HFF-Myc (cell line): ENCODE measurements at places on chromosomes 5 and 9.
A peak's percentile ranks its signal among the peaks of the same experiment; 100 is the strongest.

- no peak for DNase-seq
Measured at GRCh38 chr5:6704361-6704851, 8.8 kb upstream of the TENT4A start.

GRCh38 chr9:135014311-135015010 lies 73.0 kb upstream of the OLFM1 start:
- no peak for DNase-seq

GRCh38 chr9:99748266-99748665 lies 73.4 kb upstream of the NR4A3 start:
- DNase-seq = no peak

DNA sequence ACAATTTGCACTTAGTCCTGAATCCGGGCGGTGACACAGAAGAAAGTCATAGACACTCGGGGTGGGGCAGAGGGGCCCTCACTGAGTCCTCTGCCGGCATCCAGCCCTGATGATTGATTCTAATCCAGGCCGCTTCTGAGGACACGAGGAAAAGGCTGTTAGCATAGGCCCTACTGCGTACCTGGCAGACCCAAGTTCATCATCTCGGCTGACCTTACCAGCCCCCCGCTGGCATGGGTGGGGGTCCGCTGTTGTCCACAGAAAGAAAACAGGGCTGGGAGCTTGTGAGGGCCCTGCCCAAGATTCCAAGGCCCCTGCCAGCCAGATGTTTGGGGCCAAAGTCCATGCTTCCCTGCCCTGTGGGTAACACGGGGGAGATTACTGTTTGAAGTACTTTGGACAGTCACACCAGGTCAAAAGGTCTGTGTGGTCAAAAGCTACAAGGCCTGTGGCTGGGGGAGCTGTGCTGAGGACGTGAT lies 24.5 kb downstream of the ERGIC1 start:
- DNase-seq = no peak

- DNase-seq = no peak
Measured at GRCh38 chr9:93681269-93682154, 105.1 kb downstream of the PHF2 start.

DNA sequence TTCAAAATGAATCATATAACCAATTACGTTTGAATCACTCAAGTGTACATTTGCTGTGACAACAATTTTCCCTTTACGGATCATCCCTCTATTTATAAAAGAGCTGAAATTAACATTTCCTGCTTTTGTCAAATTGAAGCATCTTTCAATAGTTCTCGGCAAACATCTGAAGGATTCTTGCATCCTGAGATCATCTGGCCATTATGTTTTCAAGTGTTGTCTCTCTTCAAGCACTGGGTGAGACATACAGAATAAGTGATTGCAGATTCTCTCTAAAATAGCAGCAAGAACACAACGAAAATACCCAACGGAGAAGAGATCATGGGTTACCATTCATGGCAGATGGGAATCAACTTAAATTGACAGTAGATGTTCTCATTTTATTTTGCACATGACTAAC lies 283.4 kb upstream of the GRAMD2B start:
- peak; percentile 71 for DNase-seq

DNA sequence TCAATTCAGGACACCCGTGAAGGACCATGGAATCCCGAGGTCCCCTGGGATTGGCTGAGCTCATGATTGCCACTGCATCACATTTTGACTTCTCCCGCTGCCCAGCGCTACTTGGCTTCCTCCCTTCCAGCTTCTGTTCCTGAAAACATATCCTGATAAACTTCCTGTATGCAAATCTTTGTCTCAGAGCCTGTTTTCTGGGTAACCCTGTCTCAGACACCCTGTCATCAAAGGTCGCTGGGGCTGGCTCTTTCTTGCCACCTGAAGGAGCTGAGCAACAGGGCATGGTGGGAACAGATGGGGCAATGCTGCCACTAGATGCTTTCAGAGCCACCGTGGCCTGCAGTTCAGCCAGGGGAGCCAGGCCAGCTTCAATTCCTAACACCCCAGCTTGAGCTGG lies 154.3 kb upstream of the TBC1D2 start:
- no peak for DNase-seq

DNA sequence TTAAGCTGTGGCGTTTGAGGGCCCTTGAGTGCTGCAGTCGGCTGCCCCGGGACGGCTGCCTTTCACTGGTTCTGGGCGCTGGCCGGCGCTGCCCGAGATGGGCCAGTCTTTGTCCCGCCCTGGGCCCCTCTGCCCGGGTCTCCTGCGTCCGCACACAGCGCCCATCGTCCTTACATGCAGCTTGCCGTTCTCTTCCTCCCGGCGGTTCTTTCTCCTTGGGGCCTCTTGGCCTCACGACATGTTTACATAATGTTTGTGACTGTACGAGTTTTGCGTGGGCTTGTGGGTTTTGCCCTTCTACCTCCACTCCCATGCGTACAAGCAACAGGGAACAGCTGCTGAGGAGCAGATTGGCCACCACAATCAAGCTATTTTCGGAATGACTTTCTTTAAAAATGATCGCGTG lies 618 bp downstream of the TNPO1 start:
- no peak for DNase-seq

DNA sequence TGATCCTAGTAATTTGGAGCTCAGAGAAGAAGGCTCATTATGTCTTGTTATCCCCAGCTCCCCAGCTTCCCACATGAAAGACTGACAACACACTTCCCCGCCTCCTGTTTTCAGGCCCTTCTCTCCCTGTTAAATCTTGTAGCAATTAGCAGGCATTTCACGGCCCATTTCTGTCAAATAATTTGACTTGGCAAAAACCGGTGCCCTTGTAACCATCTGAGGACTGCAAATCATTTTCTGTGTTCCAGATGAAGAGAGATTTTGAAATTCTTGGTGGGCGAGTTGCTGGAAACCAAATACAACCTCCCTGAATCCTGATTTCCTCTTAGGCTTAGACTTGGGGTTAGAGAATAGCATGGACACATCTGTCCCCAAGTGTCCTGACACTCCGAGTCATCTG lies 109.7 kb downstream of the MSX2 start:
- no peak for DNase-seq

- DNase-seq = no peak
Measured at GRCh38 chr5:20949636-20950035, 961.6 kb upstream of the CDH18 start.

DNA sequence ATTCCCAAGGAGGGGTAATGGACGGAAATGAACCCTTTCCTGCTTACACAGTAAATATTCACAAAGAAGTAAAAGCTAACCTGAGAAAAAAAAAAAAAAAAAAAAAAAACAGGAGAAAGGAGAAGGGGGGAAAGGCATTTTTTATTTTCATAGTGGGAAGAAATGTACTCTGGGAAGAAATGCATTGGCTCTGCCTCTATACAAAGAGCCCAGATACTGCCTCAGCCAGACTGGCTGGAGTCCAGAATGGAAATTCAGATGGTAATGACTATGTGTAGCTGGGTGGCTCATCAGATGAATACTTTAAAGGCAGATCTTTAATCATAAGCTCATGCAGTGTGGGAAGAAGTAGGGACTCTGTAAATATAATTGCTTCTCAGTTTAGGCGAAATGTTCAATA lies 124.9 kb upstream of the ZNF608 start:
- no peak for DNase-seq

- peak; percentile 58 for DNase-seq
Measured at GRCh38 chr9:34413231-34413852, 36.6 kb upstream of the MYORG start.

DNA sequence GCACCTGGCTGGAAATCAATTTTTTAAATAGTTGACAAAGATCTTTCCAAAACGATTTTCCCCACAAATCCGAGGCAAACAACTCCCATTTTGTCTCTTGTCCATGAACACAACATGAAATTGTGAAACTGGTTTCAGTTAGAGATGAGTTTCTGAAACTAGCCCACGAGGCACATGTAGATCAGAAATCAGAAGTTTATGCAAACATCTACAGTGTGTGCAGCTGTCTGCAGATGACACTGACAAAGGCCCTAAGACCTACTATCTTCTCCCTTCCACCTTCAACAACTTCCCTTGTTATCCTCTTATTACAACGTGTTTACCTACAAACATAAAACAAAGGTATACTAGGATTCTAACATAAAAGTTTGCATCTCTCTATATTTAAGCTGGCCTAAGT lies 183.3 kb downstream of the DIRAS2 start:
- no peak for DNase-seq

GRCh38 chr9:131732061-131732526 lies 7.8 kb downstream of the RAPGEF1 start:
- DNase-seq = no peak

GRCh38 chr9:5834214-5834613 lies 1.3 kb upstream of the ERMP1 start:
- no peak for DNase-seq

DNA sequence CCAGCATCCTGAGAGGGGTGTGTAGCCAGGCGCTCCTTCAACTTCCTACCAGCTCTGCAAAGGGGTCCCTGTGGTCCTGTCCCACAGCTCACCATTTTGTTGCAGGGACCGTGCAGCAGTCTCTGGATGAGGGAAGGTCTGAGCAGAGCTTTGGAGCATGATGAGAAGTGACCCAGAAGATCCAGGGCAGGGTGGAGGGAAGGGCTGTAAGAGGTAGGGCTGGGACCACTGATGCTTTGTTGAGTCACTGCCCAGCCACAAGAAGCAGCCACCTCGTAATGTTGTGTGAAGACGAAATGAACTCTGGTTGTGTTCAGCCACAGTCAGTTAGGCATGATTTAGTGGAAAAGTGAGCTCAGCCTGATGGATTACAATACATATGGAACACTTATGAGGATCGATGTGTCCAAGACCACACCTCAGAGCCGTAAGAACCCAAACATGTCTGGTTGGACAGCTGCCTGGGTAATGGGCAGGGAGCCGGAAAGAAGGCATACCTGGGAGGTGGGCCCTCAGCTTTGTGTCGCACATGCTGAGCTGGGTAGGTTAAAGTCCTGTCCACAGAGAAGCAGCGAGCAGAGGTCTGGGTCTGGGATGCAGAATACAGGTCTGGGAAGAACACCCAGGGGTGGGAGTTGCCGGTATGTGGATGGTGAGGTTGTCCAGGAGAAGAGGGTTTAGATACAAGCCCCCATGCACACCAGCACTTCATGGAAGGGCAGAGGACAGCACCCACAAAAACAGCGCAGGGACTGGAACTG lies 250.1 kb downstream of the GADD45G start:
- DNase-seq = no peak

GRCh38 chr5:136781464-136781863 lies 416.1 kb upstream of the TRPC7 start:
- peak; percentile 24 for DNase-seq

DNA sequence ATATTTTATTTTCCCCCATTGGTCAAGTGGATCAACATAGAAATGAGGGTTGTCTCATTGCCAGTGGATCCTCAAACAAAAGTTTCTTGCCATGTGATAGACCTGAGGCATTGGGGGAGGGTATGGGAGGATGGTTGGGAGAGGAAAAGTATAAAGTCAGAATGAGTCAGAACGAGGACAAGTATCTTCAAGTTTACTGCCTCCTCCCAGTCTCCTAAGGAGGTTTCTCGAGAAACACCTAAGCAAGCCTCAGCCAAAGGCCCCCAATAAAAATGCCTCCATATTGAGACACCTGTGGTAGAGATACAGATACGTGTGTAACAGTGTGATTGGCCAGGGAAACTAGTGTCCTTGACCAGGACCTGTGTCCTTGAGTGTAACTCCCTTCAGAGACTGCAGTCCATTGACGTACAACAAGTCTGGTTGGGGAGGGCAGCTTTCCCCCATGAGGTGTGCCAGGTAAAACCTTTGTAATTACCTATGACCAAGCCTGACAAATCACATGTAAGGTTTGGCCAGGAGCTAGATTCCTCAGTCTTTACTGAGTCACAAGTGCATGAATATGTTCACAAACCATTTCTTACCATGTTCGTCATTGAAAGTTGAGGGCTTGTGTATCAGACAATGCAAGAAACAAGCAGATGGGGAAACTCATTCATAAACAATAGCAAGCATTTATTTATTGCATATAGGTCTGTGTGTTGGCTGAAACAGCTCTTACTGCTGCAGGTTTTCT lies 198.6 kb upstream of the SH3GL2 start:
- DNase-seq = no peak

- no peak for DNase-seq
Measured at GRCh38 chr5:39055027-39055767, 19.0 kb downstream of the RICTOR start.

DNA sequence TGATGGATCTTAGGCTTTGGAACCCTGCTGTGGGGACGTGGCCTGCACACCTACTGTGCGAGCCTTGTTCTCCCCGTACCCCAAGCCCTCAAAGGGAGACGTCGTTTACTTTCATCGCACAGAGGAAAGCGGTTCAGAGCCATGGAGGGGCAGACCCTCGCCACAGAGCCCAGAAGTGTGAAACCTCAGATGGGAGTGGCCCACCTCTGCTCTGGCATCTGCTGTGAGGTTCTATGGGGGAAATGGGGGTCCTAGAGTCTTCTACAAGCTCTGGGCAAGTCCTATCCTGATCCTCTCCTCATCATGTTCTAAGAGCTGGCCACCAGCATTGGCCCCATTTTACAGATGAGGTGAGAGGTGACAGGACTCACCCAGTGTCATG lies 3.7 kb upstream of the RNF44 start:
- DNase-seq = no peak

GRCh38 chr5:109161914-109162683 lies 247.7 kb downstream of the PJA2 start:
- DNase-seq = no peak

GRCh38 chr5:65462139-65462705 lies 19.5 kb downstream of the ADAMTS6 start:
- no peak for DNase-seq

DNA sequence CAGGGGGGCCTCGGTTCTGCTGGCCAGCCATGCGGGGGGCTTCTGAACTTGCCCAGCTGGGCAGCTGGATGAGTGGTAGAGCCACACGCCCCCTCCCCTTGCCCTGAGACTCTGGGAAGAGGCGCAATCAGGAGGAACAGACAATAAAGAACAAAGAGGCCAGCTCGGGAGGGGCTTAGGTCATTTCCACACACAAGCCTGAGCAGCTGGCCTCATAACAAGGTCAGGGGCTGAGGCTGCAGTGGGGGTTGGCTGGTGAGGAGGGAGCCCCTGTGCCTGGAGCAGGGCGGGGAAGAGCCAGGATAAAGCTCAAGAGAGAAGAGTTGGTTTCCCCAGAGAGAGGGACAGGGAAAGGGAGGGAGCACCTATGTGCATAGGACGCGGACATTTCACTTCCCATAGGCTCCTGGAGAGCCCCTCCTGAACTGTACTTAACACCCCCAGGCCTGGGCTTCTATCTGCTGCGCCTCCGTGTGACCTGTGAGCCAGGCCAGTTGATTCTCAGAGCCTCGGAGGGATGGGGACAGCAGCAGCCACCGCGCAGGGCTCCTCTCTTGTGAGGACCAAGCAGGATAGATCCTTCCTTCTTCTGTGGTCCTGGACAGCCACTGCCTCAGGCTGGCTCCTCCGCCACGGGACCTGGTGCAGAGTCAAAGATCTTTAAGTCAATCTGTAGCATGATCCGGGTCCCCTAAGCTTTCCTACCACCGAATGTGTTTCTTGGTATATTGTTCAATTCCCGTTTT lies 75.3 kb upstream of the GGTA1 start:
- no peak for DNase-seq

GRCh38 chr9:137671196-137671538 lies 52.4 kb downstream of the EHMT1 start:
- no peak for DNase-seq

GRCh38 chr5:168613996-168614395 lies 34.8 kb upstream of the PANK3 start:
- DNase-seq = no peak
